ENCODE measurements at places on chromosomes 1 and 21. TPM values are rescaled to one million over a fixed set of nuclear protein-coding genes. Genes with fewer than 3 reads are reported as not detected.

- no peak overlapping the region for H3K27ac ChIP-seq
- no peak for DNase-seq
- H3K27me3 ChIP-seq = no peaks in the 10 kb centered on the region
- no peak overlapping the region for H3K4me3 ChIP-seq
- H3K36me3 ChIP-seq = no peaks in the 10 kb centered on the region
These were observed 23.1 kb upstream of the RAP1A start for GRCh38 chr1:111596499-111596898.

GRCh38 chr1:116203181-116203723 is 92.1 kb downstream of the MAB21L3 start:
- no peak for DNase-seq
- no peak overlapping the region for H3K27ac ChIP-seq
- no peaks in the 10 kb centered on the region for H3K4me1 ChIP-seq

The MYCL gene
- 7.2 TPM for total RNA-seq

The UBE2U gene
- total RNA-seq = not detected

The RAP1GAP gene
- total RNA-seq = 9.3 TPM

DNA sequence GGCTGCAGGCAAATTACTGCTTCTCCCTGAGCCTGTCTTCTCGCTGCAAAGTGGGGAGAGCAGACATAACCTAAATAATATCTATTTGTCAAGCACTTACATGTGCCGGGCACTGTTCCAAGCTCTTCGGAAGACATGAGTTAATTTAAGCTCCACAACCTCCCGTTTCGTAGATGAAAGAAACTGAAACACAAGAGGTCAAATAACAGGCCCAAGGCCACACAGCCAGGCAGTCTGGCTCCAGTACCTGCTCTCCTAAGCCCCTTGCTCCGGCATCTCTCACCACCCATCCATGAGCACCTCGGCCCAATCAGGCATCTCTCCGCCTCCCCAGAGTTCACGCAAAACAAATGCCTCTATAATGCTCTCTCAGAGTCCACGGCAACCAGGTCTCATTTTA is 65.4 kb downstream of the TAS1R2 start:
- no peaks in the 10 kb centered on the region for H3K4me1 ChIP-seq
- H3K27ac ChIP-seq = no peak overlapping the region
- no peak for DNase-seq
- H3K36me3 ChIP-seq = no peaks in the 10 kb centered on the region

The AMPD1 gene
- not detected for total RNA-seq

DNA sequence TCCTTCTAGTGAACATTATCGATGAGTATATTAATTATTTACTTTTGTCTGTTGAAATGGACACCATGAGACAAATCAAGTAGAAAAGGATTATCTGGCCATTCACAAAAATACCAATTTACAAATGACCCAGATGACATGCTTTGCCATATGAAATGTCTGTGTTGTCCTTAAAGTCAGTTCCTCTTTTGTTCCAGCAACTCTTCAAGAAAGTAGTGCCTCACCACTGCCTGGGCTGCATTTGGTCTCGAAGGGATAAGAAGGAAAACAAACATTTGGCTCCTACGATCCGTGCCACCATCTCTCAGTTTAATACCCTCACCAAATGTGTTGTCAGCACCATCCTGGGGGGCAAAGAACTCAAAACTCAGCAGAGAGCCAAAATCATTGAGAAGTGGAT is 79.6 kb downstream of the RGL1 start:
- H3K4me1 ChIP-seq = peaks cover 46% of the 10 kb centered on the region
- no peaks in the 10 kb centered on the region for H3K27me3 ChIP-seq
- no peak overlapping the region for H3K27ac ChIP-seq
- no peak for DNase-seq
- H3K36me3 ChIP-seq = no peaks in the 10 kb centered on the region

DNA sequence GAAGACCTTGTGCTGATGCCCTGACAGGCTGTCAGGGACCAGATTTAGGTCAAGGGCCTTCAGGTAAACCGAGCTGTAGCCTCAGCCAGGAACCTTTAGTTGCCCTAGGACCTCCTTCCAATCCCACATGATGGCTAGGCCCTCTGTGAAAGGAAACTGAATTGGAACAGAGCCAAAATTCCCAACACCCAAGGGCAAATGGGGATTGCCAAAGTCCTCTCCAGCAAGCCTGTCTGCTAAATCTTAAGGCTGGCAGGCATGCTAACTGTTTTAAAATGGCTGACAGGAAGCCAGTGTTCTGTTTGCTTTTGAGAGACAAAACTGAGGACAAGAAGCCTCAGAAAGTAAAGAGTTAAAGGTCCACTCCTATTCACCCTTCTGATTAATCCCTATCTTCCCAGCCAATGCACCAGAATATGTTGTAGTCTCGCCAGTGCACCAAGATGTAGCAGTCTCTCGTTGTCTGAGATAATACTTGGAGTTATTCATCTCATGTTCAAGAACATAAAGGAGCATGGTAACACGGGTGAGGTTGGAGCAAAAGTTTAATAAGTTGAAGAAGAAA is 35.1 kb downstream of the MSTO1 start:
- no peaks in the 10 kb centered on the region for H3K36me3 ChIP-seq
- peaks cover 6% of the 10 kb centered on the region for H3K4me1 ChIP-seq

DNA sequence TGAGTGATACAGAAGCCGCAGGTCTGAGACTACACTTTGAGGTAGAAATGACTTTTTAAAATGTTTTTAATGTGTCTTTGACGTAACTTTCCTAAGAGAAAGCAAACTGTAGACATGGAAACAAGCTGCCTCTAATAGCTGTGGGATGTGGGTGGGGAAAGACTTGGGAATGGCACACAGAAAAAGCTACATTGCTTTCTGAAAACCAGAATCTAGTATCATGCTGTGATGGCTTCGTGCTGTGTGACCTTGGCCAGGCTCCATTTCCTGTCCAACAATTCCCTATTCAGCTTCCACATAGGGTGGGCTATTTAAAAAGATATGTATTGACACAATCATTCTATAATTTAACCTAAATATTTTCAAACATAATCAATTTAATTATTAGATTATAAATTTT is 909.1 kb downstream of the NCAM2 start:
- no peak overlapping the region for H3K4me3 ChIP-seq
- H3K4me1 ChIP-seq = no peaks in the 10 kb centered on the region
- H3K27me3 ChIP-seq = no peaks in the 10 kb centered on the region

The ENAH gene
- 78.0 TPM for total RNA-seq

The NPR1 gene
- 1.4 TPM for total RNA-seq

GRCh38 chr1:45545019-45545493 is 5.6 kb upstream of the AKR1A1 start:
- no peaks in the 10 kb centered on the region for H3K36me3 ChIP-seq
- peak overlapping the region; percentile 67 for H3K27ac ChIP-seq
- H3K27me3 ChIP-seq = no peaks in the 10 kb centered on the region
- peaks cover 10% of the 10 kb centered on the region for H3K4me1 ChIP-seq

The SPATA45 gene
- total RNA-seq = not detected

- H3K27me3 ChIP-seq = no peaks in the 10 kb centered on the region
- H3K4me3 ChIP-seq = peak overlapping the region; percentile 68
- H3K4me1 ChIP-seq = peaks cover 29% of the 10 kb centered on the region
These were observed 1.8 kb downstream of the FHL3 start for GRCh38 chr1:38003261-38004250.

The SH3BGR gene
- 0.82 TPM for total RNA-seq

- no peaks in the 10 kb centered on the region for H3K36me3 ChIP-seq
- H3K4me3 ChIP-seq = peak overlapping the region; percentile 13
- no peaks in the 10 kb centered on the region for H3K27me3 ChIP-seq
- peak overlapping the region; percentile 48 for H3K27ac ChIP-seq
- DNase-seq = peak; percentile 82
- peaks cover 35% of the 10 kb centered on the region for H3K4me1 ChIP-seq
These were observed 94.6 kb upstream of the AKT3 start for GRCh38 chr1:243944429-243945160.

- H3K4me1 ChIP-seq = no peaks in the 10 kb centered on the region
- H3K4me3 ChIP-seq = no peak overlapping the region
- H3K27me3 ChIP-seq = no peaks in the 10 kb centered on the region
- no peak for DNase-seq
These were observed 1244.8 kb upstream of the TMPRSS15 start for GRCh38 chr21:19648391-19648790.

Data from Caco-2 (cell line).